Nephron progenitor cell (in vitro differentiated cells): ENCODE measurements at places on chromosomes 5 and 9.
A peak's percentile ranks its signal among the peaks of the same experiment; 100 is the strongest.

DNA sequence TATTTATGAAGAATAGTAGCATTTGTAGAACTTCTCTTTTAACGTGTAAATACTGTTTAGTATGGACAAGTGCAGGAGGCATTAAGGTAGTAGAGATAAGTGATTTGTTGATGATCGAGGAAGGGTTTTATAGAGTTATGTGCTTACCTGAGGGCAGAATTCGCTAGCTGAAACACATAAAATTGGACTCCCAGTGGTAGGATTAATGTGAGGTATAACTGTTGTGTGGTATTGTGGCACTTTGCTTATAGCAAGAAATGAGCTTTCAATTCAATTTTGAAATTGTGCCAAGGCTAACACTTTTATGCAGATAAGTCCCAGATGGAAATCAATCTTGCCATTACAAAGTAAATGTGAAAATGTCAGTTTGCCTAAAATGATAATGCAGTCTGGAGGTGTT lies 1.2 kb downstream of the AP3S1 start:
- no peak for DNase-seq

GRCh38 chr9:101421653-101422065 lies 13.9 kb downstream of the ALDOB start:
- no peak for DNase-seq

DNA sequence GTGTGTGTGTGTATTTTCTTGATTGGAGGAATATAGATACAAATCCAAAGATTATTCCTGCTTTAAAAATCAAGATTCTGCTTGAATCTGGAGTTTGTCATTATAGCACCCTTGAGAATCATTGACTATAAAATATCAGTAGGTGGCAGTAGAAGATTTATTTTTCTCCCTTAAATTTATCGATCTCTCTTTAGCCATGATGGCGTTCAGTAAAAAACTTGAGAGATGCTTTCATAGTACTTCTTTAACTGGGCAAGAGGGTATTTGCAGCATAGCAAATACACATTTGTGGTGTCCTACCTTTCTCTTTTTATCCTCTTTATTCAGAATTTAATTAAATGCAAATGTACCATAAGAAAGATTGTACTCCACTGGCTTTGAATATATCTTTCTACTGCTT lies 307.7 kb downstream of the ADGRV1 start:
- DNase-seq, result no peak

- no peak for DNase-seq
Observed at GRCh38 chr5:111277061-111277460, 52.9 kb downstream of the CAMK4 start.

DNA sequence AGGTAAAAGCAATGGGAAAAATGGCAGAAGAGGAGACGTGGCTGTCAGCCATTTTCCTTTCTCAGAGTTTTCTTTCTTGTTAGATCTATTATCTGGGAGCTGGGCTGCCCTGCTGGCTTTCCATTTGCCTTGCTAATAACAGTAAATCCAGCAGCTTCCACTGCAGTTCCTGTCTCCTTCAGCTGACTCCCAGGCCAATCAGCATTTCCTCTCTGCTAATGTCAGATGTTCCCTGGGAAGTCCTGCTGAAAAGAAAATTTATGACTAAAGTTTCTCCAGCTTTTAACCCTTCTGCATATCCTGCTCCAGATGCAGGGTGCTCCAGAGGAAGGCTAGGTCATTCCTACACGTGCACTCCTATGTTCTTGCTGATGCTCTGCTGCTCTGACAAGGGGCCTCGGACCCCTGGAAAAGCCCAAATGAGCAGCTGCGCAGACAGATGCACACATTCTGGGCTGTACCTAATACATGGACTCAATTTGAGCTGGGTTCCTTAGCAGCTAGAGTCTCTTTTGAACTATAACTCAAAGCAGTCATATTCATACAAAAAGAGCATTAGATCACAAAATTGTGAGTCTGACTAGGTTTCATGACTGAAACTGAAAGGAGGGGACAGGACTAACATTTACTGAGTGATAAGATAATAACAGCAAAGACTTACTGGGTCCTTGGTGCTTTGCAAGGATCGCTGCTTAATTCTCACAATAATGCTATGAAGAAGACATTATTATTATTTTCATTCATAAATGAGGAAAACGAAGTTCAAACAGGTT lies 182.2 kb downstream of the MAPKAP1 start:
- DNase-seq, result peak; percentile 16

GRCh38 chr5:6805841-6806240 lies 92.6 kb downstream of the TENT4A start:
- DNase-seq, result no peak

- DNase-seq, result no peak
Observed at GRCh38 chr5:53882006-53882675, 321.7 kb downstream of the NDUFS4 start.

DNA sequence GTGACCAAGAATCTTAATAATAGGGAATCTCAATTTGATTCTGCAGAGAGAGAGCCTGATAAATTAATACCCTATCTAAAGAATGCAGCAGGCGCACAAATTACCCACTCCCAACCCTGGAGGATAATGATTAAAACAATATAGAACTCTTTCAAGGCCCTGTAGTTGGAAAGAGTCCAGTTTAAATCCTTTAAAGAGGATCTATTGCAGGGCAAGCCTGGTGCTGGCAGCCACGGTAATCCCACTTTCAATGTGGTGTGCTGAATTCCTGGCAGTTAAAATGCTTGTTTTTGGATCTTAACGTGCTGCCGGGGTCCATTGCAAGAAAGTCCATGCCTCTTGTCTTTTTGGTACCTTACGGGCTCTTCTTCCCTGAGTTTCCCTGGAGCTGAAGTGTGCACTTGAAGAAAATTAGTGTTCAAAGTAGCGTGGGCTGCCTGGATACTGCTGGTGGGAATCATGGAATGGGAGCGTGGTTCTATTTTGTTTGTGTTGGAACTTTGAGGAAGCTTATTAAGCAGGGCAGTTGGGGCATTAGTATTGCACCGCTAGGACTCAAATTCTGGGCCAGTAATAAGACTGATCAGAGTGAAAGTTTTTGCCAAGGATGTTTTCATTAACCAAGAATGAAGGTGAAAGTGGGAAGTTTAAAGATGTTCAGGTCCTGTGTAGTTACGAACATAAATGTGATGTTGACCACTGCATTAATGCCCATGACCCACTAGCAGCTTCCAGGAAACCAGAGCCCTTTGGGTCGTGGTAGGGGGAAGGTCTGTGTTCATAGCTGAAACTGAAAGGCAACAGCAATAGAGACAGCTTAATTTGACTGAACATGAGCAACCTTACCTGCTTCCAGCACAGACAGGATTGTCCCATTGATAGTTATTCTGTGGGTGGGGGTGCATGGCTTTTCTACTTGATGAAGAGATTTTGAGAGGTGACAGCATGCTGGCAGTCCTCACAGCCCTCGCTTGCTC lies 20.8 kb downstream of the MARCHF6 start:
- DNase-seq, result no peak

GRCh38 chr5:134132372-134133187 lies 18.1 kb downstream of the TCF7 start:
- DNase-seq, result no peak

- no peak for DNase-seq
Observed at GRCh38 chr5:107418902-107419301, 251.8 kb downstream of the EFNA5 start.

DNA sequence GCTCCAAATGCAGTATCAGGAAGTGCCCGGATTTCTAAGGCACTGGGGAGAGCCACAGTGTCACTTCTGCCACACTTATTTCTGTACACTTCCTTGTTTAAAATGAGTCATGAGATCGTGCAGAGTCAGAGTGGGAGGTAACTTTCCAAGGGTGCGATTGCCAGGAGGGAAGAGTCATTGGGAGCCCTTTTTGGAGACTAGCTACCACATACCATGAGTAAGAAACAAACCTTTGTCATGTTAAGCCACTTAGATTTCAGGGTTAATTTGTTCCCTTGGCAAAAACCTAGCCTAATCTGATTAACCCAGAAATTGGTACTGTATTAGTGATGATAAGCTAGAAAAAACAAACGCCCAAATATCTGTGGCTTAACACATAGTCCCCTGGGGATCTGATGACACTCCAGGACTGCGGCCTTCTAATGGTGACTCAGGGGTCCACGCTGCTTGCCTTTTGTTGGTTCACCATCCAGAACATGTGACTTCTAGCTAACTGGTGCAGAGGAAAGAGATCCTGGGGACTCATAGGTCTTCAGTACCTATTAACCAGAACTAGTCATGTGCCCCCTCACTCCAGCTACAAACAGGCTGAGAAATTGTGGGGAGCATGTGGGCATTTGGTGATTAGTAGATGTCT lies 48.6 kb upstream of the TLE1 start:
- no peak for DNase-seq

- no peak for DNase-seq
Observed at GRCh38 chr5:143016777-143017516, 246.8 kb downstream of the ARHGAP26 start.

DNA sequence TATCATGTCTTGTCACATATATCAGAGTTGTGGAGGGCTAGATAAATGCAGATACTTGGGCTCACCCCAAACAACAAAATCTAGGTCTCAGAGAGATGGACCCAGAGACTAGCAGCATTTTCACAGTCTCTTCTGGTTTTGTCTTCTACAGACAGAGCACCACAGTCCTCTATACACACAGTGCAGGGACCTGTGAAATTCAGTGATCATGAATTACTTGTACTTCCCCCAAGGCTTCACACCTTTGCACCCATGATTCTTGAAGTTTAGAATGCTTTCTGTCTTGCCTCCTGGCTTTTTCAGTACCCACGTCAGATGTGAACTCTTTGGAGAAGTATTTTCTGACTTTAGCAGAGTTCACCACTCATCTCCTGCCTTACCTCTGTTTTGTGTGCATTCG lies 371.5 kb upstream of the PRR16 start:
- no peak for DNase-seq

GRCh38 chr9:82797534-82797933 lies 265.4 kb downstream of the RASEF start:
- peak; percentile 12 for DNase-seq

- DNase-seq, result no peak
Observed at GRCh38 chr5:127088251-127088650, 14.9 kb upstream of the C5orf63 start.

DNA sequence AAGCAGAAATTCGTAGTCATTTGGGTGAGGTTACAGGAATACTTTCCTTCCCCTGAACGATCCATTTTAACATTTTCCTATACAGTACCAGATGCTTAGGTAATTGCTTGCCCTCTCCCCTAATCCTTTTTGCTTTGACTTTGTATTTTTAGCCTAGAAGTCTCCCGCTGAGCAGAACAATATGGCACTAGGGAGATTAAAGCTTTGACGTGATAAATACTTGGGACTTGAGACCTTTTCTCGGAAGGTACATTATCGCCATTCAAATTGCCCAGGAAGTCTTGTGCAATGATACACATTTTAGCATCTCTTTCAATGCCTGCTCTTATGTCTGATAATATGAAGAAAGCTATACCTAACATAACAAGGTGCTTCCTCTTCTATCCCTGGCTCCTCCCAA lies 22.9 kb upstream of the SPATA31C2 start:
- no peak for DNase-seq

- DNase-seq, result no peak
Observed at GRCh38 chr9:72809586-72809985, 143.3 kb downstream of the ALDH1A1 start.

DNA sequence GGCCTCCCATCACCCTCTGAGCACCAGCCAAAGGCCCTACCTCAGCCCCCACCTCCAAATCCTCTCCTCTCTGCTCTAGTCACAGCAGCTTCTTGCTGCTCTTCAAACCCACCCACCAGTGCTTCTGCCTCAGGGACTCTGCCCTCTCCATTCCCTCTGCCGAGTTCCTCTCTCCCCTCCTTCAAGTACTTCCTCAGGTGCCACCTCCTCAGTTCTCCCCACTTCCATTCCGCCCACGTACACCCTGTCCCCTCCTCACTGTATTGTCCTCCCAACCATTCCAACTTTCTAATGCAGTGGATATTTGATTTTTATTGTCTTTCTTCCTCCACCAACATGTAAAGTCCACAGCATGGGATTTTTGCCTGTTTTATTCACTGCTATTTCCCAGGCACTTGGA lies 43.2 kb downstream of the C5orf15 start:
- DNase-seq, result no peak

DNA sequence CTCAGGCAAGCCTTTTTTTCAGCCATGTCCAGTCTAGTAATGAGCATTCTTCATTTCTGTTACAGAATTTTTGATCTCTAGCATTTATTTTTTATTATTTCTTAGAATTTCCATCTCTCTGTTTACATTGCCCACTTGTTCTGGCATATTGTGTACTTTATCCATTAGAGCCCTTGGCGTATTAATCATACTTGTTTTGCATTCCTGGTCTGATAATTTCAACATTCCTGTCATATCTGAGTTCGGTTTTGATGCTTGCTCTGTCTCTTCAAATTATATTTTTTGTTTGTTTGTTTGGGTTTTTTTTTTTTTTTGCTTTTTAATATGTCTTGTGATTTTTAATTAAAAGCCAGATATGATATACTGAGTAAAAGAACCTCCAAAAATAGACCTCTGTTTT lies 23.0 kb upstream of the JAK2 start:
- DNase-seq, result no peak

- DNase-seq, result no peak
Observed at GRCh38 chr5:113233606-113234005, 201.2 kb downstream of the TSSK1B start.

GRCh38 chr5:143402017-143402552 lies 1.4 kb downstream of the NR3C1 start:
- no peak for DNase-seq

- peak; percentile 36 for DNase-seq
Observed at GRCh38 chr5:78628270-78628992, 20.1 kb downstream of the LHFPL2 start.

DNA sequence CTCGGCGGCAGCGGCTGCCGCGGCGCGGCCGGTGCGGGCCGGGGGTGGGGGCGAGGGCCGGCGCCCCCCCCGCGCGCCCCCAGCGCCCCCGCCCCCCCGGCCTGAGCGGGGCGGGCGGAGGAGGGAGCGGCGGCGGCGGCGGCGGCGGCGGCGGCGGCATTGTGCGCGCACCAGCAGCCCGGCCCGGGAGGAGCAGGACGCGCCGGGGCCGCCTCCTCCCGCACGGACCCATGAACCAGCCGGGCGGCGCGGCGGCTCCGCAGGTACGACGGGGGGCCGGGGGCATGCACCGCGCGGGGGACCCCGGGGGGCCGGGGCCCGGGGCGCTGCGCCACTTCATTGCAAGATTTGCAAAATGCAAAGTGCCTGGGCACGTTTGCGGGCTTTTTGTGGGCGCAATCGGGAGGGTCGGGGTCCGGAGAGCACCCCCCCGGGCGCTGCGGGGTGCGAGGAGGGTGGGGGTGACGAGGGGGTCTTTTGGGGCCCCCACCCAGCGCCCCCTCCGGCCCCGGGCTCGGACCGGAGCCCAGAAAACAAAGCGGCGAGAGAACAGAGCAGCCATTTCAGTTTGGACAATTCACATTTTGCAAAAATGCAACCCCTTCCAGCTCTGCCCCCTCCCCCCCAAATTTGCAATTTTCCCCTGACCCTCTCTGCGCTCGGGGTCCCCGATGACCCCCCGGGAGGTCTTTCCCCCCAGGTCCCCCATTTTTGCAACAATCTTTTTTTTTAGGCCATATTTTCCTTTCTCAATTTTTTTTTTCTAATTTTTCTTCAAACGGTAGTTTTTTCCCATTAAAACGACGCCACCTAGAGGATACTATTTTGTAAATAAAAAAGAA lies at the start of gene ZNF618:
Gene ZNF618, plus strand, starts transcription at position 159 of the 842 bp plus-strand sequence. Its CDS starts 72 bp downstream, at position 231.
- DNase-seq, result peak; percentile 68
